ENCODE measurements at places on chromosomes 7 and 10.

GRCh38 chr10:69663369-69663947 is 33.4 kb downstream of the FAM241B start:
- no peak for DNase-seq

GRCh38 chr7:66183700-66184099 is 21.4 kb upstream of the TPST1 start:
- DNase-seq, result no peak

- DNase-seq, result no peak
Measured at GRCh38 chr10:5968681-5969453, 8.5 kb downstream of the IL15RA start.

GRCh38 chr10:11516431-11516746 is 95.1 kb downstream of the USP6NL start:
- no peak for DNase-seq

Measured in AML-193 (cell line).